ENCODE measurements at places on chromosomes 2 and 18. TPM values are rescaled to one million over a fixed set of nuclear protein-coding genes. Genes with fewer than 3 reads are reported as not detected.

REG1B gene
- not detected for polyA plus RNA-seq

IL18R1 gene
- not detected for polyA plus RNA-seq

AQP12B gene
- not detected for polyA plus RNA-seq

CAVIN2 gene
- 0.55 TPM for polyA plus RNA-seq

VWA3B gene
- polyA plus RNA-seq = 0.04 TPM

WDR35 gene
- polyA plus RNA-seq = 7.0 TPM

TUBB8B gene
- polyA plus RNA-seq = not detected

TLX2 gene
- polyA plus RNA-seq = not detected

FAHD2A gene
- 6.2 TPM for polyA plus RNA-seq

CELF4 gene
- 3.8 TPM for polyA plus RNA-seq

POTEC gene
- polyA plus RNA-seq = not detected

SOWAHC gene
- polyA plus RNA-seq = 0.74 TPM

SLC4A5 gene
- polyA plus RNA-seq = not detected

DOK6 gene
- polyA plus RNA-seq = 0.76 TPM

RTP5 gene
- not detected for polyA plus RNA-seq

XDH gene
- polyA plus RNA-seq = not detected

GPR45 gene
- not detected for polyA plus RNA-seq

SH3RF3 gene
- polyA plus RNA-seq = 0.19 TPM

ARHGEF33 gene
- 130 TPM for polyA plus RNA-seq

Measured in Purkinje cell (primary cell).